ENCODE measurements at places on chromosomes 16 and 17. TPM values are rescaled to one million over a fixed set of nuclear protein-coding genes. Genes with fewer than 3 reads are reported as not detected.

OR1A1 gene
- not detected for total RNA-seq

PRDM7 gene
- total RNA-seq, result not detected

CCL16 gene
- not detected for total RNA-seq

UBE2G1 gene
- 16.5 TPM for total RNA-seq

CFDP1 gene
- 90.8 TPM for total RNA-seq

DNA sequence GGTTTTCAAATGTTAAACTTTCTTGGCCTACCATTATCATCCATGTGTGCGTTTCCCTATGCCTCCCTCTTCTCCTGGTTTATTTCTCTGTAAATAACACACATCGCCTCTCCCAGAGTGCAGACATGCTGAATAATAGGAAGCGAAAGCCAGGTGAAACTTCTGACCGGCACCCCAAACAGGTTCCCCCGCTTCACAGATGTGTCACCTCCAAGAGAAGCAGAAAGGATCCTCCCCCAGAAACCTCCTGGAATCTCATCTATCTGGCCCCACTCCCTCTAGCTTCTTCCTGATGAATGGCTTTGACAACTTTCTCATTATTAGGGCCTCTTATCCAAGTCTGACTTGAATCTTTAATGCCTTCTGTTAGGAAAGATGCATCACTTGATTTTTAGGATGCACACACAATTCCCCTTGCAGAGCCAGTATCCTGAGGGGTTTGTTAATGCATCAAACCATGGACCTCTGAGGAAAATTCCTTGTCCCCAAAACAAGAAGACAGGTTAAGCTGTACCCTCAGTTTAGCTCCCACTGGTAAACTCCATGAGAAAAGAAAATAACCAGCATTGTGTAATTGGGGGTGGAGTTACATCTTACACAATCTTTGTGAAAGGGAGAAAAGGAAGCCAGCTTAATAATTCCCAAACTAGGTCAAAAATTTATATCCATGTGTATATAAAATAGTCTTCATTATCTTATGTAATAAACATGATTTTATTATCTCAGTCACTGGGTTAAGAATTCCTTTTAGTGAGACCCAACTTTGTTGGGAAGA lies 20.1 kb upstream of the HYDIN start:
- no peak overlapping the region for H3K4me3 ChIP-seq
- no peak for DNase-seq
- no peaks in the 10 kb centered on the region for H3K36me3 ChIP-seq

GRCh38 chr17:2874189-2874686 lies 78.0 kb downstream of the RAP1GAP2 start:
- DNase-seq, result no peak
- H3K27me3 ChIP-seq, result no peaks in the 10 kb centered on the region
- H3K27ac ChIP-seq, result no peak overlapping the region
- no peaks in the 10 kb centered on the region for H3K36me3 ChIP-seq
- H3K4me1 ChIP-seq, result no peaks in the 10 kb centered on the region

DNA sequence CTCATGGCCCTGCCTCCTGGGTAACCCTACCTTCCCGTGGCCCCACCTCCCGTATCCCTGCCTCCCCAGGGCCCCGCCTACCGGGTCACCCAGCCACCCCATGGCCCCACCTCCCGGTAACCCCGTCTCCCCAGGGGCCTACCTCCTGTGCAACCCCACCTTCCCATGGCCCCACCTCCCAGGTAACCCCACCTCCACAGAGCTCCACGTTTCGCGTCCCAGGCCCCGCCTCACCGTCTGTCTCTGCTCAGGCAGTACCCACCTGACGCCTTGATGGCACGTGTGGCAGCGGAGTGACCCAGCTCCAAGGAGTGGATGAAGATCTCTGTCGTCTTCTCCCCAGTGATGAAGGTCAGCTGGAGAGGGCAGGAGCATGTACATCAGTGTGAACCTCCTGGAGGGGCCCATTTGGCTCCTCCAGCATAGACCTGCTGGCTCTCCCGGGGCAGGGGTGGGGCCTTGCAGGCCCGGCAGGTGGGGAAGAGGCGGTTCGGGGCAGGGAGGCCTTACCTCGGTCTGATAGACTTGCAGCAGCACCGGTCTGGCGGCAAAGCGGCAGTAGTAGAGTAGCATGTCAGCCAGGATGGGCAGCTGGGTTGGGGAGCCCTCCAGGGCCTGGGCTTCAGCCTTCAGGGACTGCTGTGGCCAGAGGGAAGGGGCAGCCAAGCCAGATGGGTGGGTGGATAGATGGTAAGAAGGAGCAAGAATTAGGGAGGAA lies 18.7 kb upstream of the PIK3R6 start:
- H3K4me1 ChIP-seq, result no peaks in the 10 kb centered on the region
- no peak for DNase-seq
- no peak overlapping the region for H3K4me3 ChIP-seq
- no peaks in the 10 kb centered on the region for H3K36me3 ChIP-seq
- H3K27ac ChIP-seq, result no peak overlapping the region

DNA sequence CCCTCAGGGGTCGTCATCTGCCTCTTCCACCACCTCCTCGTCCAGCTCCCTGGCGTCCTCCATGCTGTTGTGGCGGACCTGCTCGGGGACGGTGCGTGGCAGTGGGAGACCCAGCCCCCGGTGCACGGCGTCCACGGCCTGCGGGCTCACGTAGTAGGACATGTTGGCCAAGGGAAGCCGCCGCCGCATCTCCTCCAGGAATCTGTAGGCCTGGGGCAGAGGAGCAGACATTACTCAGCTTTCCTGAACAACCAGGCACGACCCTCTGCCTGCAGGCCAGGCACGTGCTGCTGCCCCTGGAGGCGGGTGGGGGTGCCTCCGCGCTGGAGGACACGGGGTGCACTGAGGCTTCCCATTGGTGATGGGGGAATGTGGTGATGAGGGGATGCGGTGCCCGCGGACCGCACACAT lies 17.8 kb downstream of the TELO2 start:
- H3K4me1 ChIP-seq, result no peaks in the 10 kb centered on the region
- no peaks in the 10 kb centered on the region for H3K36me3 ChIP-seq
- no peak for DNase-seq
- H3K27ac ChIP-seq, result no peak overlapping the region
- no peaks in the 10 kb centered on the region for H3K27me3 ChIP-seq

DNA sequence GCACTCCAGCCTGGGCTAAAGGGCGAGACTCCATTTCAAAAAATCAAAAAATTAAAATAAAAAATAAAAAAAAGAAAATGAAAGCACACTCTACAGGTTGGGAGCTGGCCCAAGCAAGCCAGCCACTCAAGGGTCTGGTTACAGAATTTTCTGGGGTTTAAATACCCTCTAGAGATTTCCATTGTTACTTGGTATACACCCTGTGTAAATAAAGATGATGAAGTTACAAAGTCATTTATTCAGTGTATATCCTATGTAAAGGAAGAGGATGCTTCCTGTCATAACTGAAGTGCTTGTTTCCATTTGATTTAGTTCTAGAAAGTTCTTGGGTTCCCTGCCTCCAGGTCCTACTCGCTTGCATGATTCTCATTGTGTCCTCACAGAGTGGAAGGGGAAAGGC lies 79.9 kb upstream of the C17orf78 start:
- DNase-seq, result no peak
- no peaks in the 10 kb centered on the region for H3K36me3 ChIP-seq
- no peaks in the 10 kb centered on the region for H3K27me3 ChIP-seq
- no peak overlapping the region for H3K27ac ChIP-seq
- H3K4me1 ChIP-seq, result peaks cover 3% of the 10 kb centered on the region

DNA sequence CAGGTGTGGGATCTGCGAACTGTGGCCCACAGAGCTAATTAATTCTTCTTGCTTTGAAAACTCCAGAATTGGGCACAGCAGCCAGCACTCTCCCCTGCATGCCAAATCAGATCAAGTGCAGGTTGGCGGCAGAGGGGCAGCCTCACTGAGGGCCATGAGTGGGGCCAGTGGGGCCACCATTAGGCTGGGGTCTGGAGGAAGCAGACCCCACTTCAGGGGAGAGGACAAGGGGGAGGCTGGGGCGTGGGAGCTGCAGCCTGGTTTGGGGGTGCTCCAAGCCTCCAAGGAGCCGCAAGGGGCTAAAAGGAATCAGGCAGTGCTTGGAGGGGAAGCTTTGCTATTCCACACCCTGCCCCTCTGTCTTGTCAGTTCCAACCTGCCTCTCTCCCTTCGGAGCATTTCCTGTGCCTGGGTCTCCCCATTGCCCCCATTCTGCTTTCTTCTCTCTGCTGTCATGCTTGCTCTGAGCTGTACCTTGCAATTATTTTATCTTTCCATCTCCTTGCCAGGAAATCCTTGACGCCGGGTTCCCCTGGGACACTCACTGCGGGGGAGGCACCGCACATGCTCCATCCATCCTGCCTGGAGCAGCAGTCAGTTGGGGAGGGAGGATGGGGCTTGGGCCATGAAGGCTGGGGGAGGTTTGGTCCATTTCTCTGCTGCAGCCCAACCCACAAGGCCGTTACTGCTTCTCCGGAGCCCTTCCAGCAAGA lies 3.3 kb upstream of the ABCC3 start:
- DNase-seq, result peak; percentile 52
- H3K4me1 ChIP-seq, result no peaks in the 10 kb centered on the region
- H3K27ac ChIP-seq, result no peak overlapping the region
- H3K4me3 ChIP-seq, result no peak overlapping the region

DNA sequence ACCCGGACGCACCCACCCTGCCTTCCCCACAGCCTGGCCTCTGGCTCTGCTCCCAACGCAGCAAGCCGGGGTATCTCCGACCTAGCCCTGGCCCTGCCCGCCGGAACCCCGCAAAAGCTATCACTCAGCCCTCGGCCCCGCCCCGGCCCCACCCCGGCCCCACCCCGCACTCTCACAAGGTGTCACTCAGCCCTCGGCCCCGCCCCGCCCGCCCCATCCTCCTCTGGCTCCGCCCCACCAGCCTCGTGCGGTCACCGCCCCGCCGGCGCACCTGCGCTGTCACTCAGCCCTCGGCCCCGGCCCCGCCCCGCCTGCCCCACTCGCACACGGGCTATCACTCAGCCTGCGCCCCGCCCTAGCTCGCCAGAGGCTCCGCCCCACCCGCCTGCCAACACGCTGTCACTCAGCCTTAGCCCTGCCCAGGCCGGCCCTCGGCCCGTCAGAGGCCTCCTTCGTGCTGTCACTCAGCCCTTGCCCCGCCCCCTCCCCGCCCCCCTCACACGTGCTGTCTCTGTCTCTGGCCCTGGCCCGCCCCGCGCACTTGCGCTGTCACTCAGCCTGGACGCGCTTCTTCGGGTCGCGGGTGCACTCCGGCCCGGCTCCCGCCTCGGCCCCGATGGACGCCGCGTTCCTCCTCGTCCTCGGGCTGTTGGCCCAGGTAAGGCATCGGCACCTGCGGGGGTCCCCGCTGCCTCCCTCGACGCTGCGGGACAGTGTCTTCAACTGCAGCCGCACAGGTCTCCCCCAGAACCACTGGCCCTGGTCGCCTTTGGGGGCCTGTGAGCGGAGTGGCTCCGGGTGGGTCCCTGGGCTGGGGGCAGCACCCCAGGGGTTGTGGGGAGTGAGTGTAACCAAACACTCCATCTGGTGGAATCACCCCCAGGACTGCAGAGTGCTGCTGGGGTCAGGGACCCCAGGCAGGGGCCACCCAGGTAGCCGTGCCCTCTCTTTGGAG lies at the start of gene CDH15:
Gene CDH15, plus strand, starts transcription at position 533 of the 955 bp plus-strand sequence. Its CDS starts 84 bp downstream, at position 617.
- H3K27me3 ChIP-seq, result peaks cover 19% of the 10 kb centered on the region
- DNase-seq, result peak; percentile 50
- no peaks in the 10 kb centered on the region for H3K4me1 ChIP-seq

GRCh38 chr16:4246777-4247459 lies 5.0 kb upstream of the SRL start:
- H3K27ac ChIP-seq, result no peak overlapping the region
- H3K4me1 ChIP-seq, result no peaks in the 10 kb centered on the region
- DNase-seq, result no peak
- no peaks in the 10 kb centered on the region for H3K36me3 ChIP-seq

DNA sequence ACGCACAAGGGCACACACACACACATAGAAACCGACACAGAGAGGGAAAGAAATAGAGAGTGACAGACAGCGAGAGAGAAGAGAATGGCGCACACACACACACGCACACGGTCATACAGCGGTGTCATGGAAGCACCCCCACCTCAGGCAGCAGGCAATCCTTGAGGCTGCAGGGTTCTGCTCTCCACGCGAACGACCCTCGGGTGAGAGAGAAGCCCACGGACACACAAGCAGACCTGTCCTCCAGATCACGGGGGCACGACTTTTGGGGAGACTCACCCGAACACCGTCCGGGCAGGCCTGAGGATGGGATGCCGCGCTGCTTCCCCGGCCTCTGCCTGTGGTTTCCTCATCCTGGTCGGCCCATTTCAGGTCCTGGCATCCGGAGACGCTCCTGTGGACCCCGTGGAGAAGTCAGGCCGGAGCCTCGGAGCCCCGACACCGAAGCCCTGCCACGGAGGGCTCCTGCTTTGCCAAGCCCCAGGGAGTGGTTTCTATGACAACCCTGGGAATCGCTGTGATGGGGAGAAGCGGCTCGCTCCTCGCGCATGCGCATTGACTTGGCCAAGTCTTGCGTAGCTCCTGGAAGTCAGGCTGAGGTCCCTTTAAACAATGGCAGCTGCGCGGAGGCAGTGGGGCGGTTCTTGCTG lies 118.2 kb upstream of the KCNJ18 start:
- DNase-seq, result peak; percentile 72
- no peaks in the 10 kb centered on the region for H3K27me3 ChIP-seq
- H3K4me3 ChIP-seq, result peak overlapping the region; percentile 40
- H3K4me1 ChIP-seq, result no peaks in the 10 kb centered on the region

GRCh38 chr16:14958970-14959369 lies 15.9 kb upstream of the PDXDC1 start:
- no peaks in the 10 kb centered on the region for H3K4me1 ChIP-seq
- no peaks in the 10 kb centered on the region for H3K36me3 ChIP-seq
- no peak overlapping the region for H3K27ac ChIP-seq
- no peak overlapping the region for H3K4me3 ChIP-seq

DNA sequence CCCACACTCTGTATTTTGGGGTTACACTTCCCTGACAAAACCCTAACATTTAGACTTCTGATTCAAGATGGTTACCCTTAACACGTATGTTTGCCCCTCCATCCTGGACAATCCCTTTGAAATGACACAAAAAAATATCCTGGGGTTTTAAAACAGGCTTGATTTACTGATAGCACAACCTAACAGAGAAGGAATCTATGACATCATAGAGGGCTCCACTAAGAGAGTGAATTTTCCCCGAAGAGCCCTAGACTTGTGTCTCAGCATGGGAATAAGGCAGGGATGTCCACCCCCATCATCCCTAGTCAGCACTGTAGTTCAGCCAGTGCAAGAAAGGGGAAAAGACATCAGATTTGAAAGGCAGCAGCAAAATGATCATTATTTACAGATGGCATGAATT lies 15.8 kb upstream of the SRCIN1 start:
- no peaks in the 10 kb centered on the region for H3K4me1 ChIP-seq
- H3K27ac ChIP-seq, result no peak overlapping the region
- no peaks in the 10 kb centered on the region for H3K36me3 ChIP-seq
- H3K4me3 ChIP-seq, result no peak overlapping the region
- DNase-seq, result no peak

DNA sequence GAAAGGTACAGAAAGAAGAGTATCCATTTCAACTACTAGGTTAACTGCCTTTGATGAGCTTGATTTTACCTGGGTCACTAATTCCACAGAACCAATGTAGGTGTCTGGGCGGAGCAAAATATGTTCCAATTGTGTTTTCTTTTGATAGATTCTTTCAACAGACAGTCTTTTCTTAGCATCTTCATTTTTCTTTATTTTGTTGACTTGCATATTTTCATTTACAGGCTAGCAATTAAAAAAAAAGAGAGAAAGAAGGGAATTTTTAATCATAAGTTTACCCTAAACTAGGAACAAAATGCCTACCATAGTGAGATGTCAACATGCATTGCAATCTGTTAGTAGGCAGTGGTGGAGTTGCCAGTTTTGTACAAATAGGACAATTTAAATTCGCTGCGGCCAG lies 1.0 kb downstream of the TOP2A start:
- no peak overlapping the region for H3K27ac ChIP-seq
- no peak for DNase-seq
- no peak overlapping the region for H3K4me3 ChIP-seq
- no peaks in the 10 kb centered on the region for H3K4me1 ChIP-seq

GRCh38 chr17:71084838-71085237 lies 915.5 kb downstream of the KCNJ2 start:
- DNase-seq, result no peak
- no peak overlapping the region for H3K4me3 ChIP-seq
- H3K4me1 ChIP-seq, result no peaks in the 10 kb centered on the region
- H3K27me3 ChIP-seq, result no peaks in the 10 kb centered on the region
- H3K36me3 ChIP-seq, result no peaks in the 10 kb centered on the region

Measured in uterus (tissue), 4 donors.